HS-27A (cell line): ENCODE measurements at places on chromosomes 1 and 21.

- no peak for DNase-seq
Observed at GRCh38 chr1:189659731-189660130, 817.9 kb downstream of the BRINP3 start.

DNA sequence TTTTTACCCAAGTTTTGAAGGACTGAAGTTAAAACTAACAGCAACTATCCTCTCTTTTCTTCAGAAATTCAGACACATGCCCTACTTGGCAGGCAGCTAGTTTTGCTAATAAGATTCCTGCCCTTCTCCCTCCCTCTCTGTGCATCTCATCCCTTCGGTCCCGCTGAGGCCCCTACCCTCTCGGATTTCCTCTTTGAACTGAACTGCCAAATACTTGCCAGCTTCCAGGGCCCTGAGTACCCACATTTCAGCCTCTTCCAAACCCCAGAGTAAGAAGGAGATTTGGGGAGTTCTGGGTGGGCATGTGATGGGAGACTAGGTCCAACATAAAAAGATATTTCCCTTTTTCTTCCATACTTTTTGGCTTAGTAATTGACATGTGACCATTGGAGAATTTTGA is 116.5 kb upstream of the JUN start:
- DNase-seq = no peak

DNA sequence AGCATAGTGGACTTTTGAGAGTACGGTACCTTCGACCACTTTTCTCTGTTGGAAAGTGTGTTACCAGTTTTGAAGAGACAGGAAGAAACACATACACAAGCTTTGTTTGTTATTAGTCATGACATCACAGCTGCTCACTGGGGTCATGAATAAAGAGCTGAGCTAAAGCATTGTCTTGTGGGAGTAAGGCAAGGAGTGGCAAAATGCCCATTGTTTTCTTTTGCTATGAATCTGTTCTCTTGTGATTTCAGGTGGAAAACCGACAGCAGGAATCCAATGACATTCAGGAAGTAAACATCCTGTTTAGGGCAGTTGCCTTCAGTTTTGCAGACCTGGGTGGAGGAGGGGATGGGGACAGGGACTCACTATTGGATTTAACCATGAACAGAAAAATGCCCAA is 66.2 kb downstream of the RGL1 start:
- DNase-seq = no peak

- DNase-seq = no peak
Observed at GRCh38 chr1:53417074-53417511, 42.1 kb upstream of the DMRTB1 start.

DNA sequence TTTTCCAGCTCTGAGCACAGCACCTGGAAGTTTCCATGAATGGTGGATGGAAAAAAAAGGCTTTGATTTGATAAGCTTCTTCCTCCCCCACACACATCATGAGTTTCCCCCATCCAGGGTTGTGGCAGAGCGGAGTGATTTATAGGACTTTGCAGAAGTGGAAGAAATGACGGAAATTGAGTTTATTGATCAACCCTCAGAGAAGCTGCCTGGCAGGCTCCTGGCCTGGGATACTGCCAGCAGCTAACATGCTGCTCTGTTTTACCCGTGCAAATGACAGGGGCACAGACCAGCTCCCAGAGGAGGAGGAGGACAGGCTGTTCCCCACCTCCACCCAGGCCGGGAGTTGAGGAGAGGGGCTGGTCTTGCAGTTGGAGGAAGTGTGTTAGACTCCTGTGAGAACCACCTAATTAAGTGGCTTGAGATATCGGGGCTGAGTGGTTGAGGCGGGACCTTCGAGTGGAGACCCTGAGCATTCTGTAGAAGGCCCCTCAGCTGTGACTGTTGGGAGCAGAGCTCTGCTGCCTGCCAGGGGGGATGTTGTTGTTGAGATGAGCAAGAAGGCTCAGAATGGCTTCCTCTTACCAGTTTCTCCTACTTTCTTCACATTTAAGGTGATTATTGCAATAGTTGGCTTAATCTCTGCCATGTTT is 21.8 kb downstream of the ADORA1 start:
- no peak for DNase-seq

DNA sequence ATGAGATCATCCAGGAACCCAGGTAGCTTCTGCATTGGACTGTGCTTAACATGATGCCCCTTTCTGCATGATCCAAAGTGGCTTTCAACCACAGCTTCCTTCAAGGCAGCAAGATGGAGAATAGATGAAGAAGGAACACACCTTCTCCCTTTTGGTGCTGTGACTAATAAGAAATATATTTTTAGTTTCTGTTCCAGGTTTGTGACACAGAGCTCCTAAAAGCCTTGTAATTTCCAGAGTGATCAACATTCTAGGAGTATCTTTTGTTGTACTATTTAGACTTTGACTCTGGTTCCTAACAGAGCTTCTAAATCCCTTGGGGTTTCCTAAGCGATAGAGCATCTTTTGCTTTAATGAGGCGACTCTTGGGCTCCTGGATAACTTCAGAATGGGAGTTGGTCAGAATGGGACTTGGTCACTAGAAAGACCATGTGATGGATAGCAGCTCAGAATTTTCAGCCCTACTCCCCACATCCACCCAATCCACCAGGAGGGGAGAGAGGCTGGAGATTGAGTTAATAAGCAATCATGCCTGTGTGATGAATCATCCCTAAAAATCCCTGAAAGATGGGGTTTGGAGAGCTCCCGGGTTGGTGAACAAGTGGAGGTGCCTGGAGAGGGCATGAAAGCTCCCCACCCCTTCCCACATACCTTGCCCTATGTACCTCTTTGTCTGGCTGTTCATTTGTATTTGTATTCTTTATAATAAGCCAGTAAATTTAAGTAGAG is 134.8 kb downstream of the FGGY start:
- peak; percentile 76 for DNase-seq

GRCh38 chr1:93738926-93739325 is 57.3 kb upstream of the BCAR3 start:
- no peak for DNase-seq

GRCh38 chr1:87478231-87478630 is 149.6 kb downstream of the LMO4 start:
- no peak for DNase-seq

- DNase-seq = peak; percentile 58
Observed at GRCh38 chr21:25133939-25134338, 473.3 kb downstream of the MRPL39 start.

DNA sequence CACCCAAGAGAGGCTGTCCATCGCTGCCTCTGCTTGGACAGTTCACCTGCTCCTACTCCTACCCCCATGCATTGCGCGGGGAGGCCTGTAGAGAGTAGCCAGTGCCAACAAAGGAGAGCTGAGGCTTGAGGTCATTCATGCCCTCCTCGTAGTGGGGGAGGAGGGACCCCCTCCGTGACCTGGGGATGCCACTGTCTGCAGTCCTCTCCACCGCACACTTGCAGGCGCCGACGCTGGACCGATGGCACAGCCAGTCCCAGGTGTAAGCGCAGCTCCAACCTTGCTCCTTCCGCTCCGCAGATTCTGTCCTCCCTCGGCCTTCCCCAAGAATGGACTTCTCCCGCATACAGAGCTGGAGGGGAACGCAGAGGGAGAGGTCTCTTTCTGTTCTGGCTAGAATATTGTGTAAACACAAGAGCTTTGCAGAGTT is 672 bp upstream of the PHLDA3 start:
- no peak for DNase-seq

DNA sequence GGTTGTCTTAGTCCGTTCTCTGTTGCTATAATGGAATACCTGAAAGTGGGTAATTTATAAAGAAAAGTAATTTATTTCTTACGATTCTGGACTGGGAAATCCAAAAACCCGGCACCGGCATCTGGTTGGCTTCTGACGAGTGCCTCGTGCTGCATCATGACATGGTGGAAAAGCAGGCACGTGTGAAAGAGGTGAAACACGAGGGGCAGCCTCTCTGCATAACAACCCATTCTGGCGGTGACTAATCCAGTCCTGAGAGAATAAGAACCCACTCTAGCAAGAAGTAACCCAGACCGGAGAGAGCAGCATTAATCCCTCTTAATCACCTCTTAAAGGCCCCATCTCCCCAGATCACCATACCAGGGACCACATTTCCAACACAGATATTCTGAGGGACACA is 2.7 kb upstream of the EDEM3 start:
- no peak for DNase-seq

DNA sequence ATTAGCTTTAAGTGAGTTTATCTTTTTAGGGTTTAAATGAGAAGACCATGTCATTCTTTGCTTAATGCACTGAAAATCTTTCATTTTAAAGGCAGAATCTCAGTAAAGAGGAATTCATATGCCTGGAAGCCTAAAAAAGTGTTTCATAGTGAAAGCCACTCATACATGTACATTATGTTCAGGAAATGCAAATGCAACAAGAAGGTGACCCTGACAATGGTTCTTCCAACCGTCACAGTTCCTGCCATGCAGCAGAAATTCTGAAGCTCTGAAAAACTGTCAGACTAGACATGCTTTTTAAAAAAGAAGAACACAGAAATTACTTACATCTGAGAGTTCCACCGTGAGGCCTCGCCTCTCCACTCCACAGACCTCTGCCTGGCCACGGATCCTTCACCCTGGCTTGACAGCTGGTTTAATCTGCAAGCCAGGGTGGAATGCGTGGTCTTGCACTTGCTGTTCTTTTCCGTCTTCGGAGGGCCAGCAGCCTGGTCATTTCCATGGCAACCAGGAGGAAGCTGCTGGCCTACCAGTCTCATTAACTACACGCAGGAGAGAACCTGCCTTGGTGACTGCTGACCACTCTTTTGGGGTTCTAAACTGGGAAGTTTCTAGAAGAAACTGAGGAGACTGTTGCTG is 41.8 kb upstream of the PAXBP1 start:
- DNase-seq = no peak

GRCh38 chr21:38388203-38388602 is 110.1 kb downstream of the ERG start:
- no peak for DNase-seq

GRCh38 chr1:18100491-18101063 is 7.0 kb upstream of the IGSF21 start:
- peak; percentile 29 for DNase-seq

GRCh38 chr1:18110598-18110939 is 3.0 kb downstream of the IGSF21 start:
- no peak for DNase-seq

DNA sequence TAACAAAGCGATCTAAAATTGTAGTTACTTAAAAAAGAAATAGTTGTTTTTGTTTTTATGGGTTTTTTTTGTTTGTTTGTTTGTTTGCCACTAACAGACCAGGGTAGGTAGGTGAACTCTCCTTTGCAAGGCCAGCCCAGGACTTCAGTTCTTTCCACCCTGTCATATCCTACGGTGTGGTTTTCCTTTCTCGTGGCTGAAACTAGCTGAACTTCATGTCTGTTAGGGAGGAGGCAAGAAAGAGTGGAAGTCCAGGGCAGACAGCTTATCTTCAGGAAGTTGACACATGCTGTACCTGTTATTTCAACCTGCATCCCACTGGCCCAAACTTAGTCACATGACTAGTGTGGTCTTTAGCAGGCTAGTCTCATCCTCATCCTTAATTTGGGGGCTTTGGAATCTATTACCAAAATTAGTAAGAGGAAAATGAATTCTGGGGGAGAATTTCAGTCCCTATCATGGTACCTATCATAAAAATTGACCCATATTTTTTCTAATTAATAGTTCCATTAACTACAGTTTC is 62.9 kb upstream of the LRRC7 start:
- DNase-seq = no peak

DNA sequence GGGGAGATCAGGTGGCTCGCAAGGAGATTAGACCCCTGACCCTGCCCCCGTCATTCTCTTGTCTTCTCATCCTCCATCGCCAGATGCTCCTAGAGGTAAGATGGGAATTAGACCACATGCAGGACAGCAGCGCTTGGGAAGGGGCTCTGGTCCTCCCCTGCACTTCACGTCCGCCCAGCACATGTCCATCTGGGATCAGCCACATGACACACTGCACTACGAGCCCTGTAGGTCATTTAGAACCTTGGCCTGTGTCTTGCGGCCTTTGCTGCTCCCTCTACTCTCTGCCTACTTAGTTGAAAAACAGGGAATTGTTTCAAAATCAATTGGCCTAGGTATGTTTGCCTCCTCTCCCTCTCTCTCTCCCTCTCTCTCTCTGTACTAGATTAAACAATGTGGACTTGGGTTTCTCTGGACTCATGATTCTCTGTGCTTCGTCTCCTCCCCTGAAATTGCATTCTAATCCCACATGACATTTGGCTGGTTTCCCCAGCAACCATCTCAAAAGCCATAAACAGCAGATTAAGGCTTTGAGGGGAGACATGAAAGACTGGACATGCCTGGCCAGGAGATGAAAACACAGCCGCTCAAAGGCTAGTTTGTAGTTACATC is 3.8 kb upstream of the NCMAP start:
- no peak for DNase-seq

DNA sequence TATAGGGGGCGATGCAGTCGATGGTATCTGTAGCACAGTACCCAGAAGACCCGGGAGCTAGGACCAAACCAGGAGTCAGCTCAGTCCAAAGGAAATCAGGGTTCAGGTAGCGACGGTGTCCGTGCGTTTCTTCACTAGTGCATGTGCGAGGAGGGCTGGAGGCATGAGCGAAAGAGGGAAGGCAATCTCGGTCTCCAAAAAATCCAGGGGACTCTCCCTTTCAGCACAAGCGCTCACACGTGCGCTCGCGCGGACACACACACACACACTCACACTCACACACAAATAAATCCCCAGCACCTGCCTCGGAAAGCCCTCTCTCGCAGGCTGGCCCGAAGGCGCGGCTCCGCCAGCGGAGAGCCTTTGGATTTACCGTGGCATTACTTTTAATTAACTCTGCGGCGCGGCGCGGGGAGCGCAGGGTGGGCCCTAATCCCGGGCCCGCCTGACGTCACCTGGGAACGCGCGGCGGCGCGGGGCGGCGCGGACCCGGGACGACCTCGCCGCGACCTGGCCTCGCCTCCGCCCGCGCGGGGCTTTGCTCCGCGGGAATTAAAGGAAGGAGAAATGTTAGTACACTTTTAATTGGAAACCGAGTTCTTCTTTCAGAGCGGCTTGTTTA is 121.2 kb downstream of the LMX1A start:
- no peak for DNase-seq

- no peak for DNase-seq
Observed at GRCh38 chr1:99004254-99004860, 304 bp downstream of the PLPPR5 start.

- DNase-seq = no peak
Observed at GRCh38 chr1:201540846-201541735, 2.2 kb downstream of the NAV1 start.

DNA sequence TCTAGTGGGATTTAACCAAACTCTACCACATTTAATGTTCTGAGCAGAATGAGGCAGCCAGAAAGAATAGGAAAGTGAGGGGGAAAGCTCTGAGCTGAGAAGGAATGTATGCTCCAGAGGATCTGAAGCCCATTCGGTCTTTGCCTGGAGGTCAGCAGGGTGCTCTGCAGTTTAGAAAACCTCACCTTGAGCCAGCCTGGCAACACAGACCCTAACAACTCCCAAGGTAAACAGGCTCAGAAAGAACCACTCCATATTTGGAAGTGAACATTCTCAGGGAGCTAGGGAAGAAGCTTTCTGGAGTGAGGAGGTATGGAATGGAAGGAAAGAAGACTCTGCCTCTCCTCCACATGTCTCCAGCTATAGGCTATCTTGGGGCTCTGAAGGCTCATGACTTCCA is 398.8 kb downstream of the SEC16B start:
- DNase-seq = no peak

DNA sequence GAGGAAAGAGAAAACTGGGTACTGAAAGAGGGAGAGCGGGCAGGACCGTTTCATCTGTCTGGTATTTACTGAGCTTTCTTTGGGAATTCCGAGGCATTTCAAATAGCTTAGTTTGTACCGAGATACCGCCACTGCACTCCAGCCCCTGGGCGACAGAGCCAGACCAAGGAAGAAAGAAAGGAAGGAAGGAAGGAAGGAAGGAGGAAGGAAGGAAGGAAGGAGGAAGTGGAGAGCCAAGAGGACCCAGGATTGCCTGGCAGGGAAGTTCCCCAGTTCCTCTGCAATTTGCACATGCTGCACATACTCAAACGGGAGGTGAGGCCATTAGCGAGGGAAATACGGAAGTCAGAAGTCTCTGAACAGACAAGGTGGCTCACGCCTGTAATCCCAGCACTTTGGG is 961 bp upstream of the FUCA1 start:
- DNase-seq = no peak
